ENCODE measurements at places on chromosomes 16 and 17. TPM values are rescaled to one million over a fixed set of nuclear protein-coding genes. Genes with fewer than 3 reads are reported as not detected.

DNA sequence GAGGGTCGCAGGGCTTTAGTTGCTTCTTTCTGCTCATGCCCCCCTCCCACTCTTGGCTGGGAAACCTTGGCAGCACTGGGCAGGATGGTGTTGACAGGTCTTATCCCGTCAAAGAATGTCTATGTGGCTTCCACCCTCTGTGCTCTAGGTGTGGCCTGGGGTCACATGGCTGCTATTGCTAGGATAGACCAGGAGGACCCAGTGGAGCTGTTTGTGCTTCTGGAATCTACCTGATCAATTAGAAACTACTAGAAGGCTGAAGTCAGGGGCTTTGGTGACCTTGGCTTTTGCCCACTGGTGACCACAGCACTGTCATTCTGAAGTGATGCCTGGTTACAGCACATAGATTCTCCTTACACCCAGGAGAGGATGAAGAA is 105.8 kb downstream of the CMIP start:
- no peak for DNase-seq

GRCh38 chr17:39916918-39917317 is 1.5 kb downstream of the GSDMB start:
- no peak for DNase-seq

The C17orf58 gene
- total RNA-seq = 6.5 TPM

- no peak for DNase-seq
Measured at GRCh38 chr17:46908068-46908737, 14.8 kb upstream of the GOSR2 start.

- no peak for DNase-seq
Measured at GRCh38 chr17:28029044-28029443, 13.4 kb upstream of the NLK start.

GRCh38 chr17:82212331-82213250 is at the start of gene CCDC57:
CCDC57 (minus strand) TSS chr17:82212842; CDS start chr17:82201944, 10,898 bp downstream.
- no peak for DNase-seq

- DNase-seq = no peak
Measured at GRCh38 chr16:84724606-84725309, 25.0 kb downstream of the USP10 start.

DNA sequence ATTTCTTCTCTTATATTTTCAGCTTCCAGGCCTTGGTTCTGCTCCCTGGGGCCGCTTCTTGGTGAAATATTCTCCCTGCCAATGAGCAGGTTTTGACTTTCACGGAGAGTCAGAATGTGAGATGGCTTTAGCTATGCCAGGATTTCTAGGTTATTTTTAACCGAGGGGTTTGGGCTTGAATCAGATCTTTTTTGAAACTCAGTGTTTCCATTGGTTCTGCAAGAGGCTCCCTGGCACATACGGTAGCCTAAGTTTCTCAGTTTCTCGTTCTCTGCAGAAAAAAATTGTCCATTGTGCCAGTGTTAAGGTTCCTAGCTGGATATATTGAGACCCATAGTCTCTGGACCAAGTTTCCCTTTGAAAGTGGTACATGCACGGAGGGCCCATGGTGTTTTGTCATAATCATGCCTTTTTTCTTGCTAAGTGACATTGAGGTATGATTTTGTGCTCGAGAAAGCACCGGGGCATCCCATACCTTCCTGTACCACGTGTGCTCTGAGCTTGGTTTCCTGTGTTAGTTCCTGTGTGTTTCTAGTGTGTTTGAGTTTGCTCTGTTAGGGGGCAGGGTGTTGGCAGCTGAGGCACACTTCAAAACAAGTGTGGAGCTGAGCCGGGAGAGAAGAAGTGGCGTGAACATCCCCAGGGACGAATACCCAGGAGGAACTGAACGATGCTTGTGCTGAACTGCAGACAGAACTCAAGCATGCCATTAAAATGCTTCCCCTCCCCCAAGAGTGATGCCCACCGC is 127.2 kb downstream of the HS3ST3B1 start:
- DNase-seq = no peak

- DNase-seq = no peak
Measured at GRCh38 chr17:66925811-66926500, 38.6 kb upstream of the CACNG4 start.
